CD4-positive, CD25-positive, alpha-beta regulatory T cell (primary cell): ENCODE measurements at places on chromosomes 1 and 21.

- DNase-seq: no peak
Measured at GRCh38 chr21:15159382-15160020, 94.7 kb upstream of the NRIP1 start.

DNA sequence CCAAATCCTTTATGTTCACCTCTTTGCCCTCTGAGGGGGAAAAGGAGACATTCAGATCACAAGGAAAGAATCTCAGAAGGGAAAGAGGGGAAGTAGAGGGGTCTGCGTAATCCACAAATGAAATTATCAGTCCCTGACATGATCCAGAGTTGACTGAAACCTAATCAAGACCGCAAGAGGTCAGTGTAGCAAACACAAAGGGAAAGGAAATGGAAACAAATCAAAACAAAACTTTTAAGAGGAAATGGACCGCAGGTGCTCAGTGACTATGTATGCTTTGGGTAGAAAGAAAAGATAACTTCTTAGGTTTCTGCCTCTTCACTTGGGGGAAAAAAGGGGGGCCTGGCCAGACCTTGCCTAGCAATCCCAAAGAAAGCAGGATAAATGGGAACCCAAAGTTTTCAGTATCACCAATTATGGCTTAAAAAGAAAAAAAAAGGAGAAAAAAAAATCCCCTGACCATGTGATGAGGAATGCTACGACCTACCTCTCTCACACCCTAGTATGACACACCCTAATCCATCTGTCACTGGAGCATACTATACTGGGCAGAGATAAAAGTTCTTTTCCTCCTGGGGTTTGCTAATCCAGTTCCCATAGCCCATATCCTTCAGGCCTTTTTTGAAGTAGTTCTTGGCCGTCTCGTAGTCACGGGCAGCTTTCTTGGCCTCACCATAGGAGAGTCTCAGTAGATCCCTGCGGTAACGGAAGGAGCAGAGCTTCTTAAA is 16.9 kb downstream of the CHRNB2 start:
- no peak for DNase-seq

DNA sequence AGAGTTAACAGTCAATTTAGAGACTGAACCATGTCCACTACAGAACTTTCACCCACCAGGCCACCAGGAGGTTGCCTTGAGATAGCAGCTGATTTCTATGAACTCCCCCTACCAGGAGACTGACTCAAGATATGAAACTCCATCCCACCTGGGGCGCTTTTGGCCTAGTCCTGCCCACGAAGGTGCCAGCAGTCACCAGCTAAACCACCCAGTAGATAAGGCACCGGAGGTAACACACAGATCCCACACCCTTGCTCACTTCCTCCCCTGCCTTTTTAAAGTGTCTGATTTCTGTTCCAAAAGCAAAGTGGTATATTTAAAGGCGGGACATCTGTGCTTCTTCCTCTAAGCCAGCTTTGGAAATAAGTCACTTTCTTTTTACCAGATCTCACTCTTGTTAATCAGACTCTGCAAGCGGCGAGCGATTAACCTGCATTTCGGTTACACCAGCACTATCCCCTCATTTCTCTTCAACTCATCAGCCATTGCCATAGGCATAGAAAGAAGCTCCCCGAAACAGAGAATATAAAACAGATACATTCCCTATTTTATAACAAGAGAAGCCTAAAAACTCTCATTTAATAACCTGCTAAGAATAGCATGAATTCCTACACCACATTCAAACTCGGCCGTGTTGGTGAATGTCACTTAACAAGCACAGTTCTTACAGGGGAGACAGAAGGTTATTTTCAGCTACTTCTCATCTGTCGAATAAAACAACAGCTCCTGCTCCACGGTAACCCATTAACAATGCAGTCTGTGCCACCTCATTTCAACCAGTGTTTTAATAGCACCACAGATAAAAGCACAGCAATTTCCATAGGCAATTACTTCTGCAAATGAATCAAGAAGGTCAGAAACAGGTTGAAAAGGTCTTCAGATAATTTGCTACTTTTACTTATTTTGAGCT is 318.1 kb downstream of the KCNH1 start:
- no peak for DNase-seq

DNA sequence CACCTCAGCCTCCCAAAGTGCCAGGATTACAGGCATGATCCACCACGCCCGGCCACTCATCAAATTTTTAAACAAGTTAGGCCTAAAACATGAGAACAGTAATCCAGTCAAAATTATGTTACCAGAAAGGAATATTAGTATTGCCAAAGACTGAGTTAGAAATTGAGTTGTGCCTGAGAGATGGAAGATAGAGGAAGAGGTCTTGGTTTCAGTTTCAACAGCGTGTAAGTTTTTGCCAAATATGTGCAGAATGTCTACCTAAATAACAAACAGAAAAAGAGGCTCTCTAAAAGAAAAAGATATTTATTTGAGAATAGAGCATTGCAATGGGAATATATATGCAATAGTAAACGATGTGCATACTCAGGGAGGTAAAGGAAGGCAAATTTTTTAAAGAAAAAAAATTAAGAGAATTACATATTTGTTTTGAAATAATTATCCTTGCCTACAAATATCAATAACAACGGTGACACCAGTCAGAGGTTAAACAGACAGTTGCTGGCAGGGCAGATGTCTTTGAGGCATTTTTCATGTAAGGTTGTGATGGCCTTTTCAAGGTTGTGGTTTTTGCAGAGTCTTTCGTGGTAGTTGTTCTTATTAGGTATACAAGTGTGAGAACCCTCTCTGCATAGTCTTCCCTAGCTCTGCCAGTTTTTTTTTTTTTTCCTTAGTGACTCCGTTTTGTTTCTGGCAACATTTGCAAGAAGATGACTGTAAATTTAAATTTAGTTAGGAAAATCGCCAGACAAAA is 2.2 kb upstream of the CD1B start:
- DNase-seq: no peak

GRCh38 chr1:179889589-179889988 is 7.5 kb downstream of the TOR1AIP1 start:
- no peak for DNase-seq

GRCh38 chr1:202890392-202890791 is 1.4 kb upstream of the RABIF start:
- no peak for DNase-seq

DNA sequence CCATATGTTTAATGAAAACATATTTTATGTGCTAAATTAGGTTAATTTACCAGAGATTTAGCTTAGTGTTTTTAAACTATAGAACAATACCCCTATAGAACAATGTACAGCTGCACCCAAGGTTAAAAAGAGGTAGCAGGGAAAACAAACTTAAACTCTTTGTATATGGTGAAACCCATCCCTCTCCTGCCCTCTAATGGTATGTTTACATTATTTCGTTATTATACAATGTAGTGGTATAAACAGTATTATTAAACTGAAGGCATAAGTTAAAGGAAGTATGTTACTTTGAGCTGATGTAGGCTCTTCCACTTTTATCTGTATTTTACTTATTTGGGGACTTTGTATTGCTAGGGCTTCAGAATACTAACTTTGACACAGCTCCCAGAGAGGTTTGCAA is 16.7 kb upstream of the ZYG11A start:
- peak; percentile 37 for DNase-seq

GRCh38 chr1:15669864-15670263 is 14.3 kb upstream of the PLEKHM2 start:
- no peak for DNase-seq

GRCh38 chr1:234139966-234140365 is 233.3 kb upstream of the COA6 start:
- no peak for DNase-seq

DNA sequence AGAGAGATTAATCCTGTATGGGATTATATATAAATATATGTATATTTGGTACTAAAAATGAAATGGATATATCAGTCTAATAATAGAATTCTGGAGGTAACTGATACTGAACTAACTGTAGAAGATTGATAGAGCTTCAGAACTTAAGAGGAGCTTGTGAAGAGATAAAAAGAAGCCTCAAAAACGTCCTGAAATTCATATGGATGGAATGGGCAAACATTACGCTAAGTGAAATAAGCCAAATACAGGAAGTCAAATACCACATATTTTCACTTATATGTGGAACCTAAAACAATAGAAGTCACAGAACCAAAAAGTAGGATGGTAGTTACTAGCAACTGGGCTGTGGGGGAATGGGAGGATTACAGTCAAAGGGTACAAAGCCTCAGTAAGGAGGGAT is 36.0 kb upstream of the ADGRL4 start:
- DNase-seq: no peak

- DNase-seq: no peak
Measured at GRCh38 chr1:22075718-22076117, 23.2 kb downstream of the CDC42 start.

- DNase-seq: no peak
Measured at GRCh38 chr1:31529999-31530684, 46.2 kb upstream of the TINAGL1 start.

GRCh38 chr1:95730986-95731385 is 497.0 kb downstream of the RWDD3 start:
- no peak for DNase-seq

- DNase-seq: no peak
Measured at GRCh38 chr21:35843911-35844667, 216.2 kb downstream of the SETD4 start.

- DNase-seq: no peak
Measured at GRCh38 chr1:8011016-8011415, 15.1 kb downstream of the ERRFI1 start.

DNA sequence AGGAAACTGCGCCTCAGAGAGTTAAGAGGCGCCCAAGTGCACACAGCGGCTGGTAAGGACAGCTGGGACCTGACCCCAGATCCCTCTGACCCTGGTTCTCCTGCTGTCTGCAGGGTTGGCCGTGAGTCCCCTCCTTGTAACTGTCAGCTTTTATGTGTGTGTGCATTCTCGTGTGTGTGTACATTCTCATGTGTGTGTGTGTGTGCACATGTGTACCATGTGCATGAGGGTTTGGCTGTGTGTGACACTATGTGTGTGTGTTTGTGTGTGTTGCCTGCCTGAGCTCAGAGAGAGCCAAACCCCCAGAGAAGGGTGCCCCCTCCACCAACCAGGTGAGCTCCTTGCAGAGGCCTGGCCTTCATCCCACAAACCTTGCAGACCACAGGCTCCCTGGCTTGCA is 25.9 kb upstream of the EFHD2 start:
- DNase-seq: no peak

DNA sequence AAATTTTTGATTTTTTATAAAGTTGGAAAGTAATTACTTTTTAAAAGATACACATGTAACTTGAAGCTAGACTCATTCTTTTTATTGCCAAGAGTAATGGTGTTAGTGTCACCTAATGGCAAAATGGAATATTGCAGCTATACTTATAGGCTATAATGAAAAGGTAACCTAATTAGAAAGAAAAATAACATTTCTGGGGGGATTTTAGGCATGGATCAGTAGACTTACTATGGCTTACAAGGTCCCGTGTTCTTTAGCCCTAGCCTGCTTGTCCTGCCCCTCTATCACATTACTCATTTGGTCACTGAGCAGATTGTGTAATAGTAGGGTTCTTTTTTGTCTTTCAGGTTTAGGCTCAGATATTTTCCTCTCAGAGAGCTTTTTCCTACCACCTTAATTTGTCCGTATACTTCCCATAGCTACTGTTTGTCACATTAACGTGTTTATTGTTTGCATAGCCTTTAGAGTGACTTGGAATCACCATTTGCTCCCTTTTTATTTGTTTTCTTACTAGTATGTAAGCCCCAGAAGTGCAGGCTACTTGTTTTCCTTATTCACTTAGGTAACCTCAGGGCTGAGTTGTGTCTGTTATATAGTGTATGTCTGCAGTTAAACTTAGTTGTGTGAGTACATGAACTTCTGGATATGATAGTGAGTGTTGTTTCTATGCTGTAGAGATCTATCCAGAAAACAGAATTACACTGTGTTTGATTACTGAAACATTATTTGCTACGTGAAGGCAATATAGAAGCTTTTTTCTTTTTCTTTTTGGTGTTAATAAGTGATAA is 58.7 kb downstream of the RABGAP1L start:
- DNase-seq: peak; percentile 52

DNA sequence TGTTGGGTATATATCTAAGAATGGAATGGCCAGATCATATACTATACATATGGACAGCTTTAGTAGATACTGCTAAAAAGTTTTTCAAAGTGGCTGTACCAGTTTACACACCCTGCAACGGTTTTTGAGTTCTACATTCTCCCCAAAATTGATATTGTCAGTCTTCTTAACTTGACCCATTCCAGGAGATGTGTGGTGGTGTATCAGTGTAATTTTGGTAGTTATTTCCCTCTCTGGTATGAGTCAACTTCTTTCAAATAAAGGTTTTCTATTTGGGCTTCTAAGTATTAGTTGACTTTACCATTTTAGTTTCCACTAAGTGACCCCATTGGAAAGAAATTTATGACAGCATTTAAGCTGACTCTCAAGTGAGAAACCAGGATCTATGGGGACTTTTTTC is 29.2 kb downstream of the INKA2 start:
- no peak for DNase-seq

DNA sequence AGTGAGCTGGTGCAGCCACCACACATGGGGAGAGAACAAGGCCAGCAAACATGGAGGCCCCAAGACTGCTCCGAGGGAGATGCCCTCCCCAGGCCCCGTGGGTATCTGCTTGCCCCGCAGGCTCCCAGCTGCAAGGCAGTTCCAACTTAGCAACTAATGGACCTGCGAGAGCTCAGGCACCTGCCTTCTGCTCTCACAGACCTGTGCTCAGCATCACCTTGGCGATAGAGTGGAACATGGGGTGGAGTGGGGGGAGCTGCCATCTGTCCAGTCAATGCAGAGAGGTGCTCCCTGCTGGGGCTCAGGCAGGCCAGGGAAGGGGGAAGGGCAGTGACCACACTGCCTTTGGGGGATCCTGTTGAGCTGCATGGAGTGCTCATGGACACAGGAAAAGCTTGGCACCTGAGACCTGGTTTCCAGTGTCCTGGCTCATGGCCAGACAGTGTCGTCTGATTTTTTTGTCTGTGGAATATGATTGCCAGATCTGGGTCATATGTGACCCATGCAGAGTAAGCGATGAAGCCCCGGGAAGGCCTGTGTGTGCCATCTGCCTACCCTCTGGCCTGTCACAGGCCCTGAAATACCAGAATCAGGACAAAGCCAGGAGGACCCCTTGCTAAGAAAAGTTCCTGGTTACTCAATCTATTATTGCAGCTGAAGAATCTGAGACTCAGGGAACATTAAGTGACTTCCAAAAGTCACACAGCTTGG is 39.9 kb upstream of the TENT5C start:
- DNase-seq: no peak

GRCh38 chr1:3505161-3505560 is 50.7 kb downstream of the ARHGEF16 start:
- DNase-seq: no peak

GRCh38 chr1:72229893-72230292 is 52.4 kb downstream of the NEGR1 start:
- DNase-seq: no peak

DNA sequence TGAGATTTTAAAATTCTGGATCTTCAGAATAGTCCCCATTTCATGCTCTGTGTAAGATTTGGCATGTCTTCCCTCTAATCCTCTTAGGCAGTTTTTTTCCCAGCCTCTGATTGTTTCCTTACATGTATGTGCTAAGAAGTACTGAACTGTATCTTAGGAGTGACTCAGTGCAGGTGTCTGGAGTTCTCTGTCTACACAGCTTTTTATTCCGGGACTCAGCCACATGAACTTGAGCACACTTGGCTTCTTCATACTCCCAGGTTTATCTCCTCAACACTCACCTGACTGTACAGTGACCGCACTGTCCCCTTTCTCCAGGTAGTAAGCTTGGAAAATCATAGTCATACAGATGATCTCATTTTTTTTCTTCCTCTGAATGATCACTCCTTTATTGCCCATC is 50.7 kb downstream of the SYT14 start:
- DNase-seq: no peak
